ENCODE measurements at places on chromosomes 1 and 21.
A peak's percentile ranks its signal among the peaks of the same experiment; 100 is the strongest.

GRCh38 chr1:224747578-224747977, 131.5 kb downstream of the CNIH3 start:
- ATAC-seq, result peak; percentile 59

- ATAC-seq, result no peak
These were observed 633.5 kb downstream of the KIF26B start for GRCh38 chr1:245788269-245788668.

GRCh38 chr1:81044708-81045107, 756.0 kb upstream of the ADGRL2 start:
- ATAC-seq, result no peak

DNA sequence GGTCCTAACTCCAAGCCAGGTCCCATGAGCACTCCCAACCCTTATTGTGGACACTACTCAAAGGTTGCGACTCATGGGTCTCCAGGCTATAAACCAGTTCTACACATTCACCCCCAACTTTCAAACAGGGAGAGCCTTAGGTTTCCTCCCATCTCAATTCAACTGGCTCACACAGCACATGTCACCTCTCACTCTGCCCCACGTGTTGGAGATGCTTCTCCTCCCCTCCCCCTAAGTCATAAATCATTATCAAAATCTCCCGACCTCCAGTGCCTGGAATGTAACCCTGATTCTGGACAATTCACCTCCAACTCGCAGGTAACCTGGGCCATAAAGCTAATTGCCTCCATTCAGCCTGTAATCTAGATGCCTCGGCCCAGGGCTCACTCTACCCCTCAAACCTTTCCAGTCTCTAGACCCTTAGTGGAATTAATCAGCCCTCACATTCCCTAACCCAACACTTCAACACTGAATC, 595 bp downstream of the AK2 start:
- ATAC-seq, result peak; percentile 0

- ATAC-seq, result no peak
These were observed 320.0 kb downstream of the PRDM2 start for GRCh38 chr1:14020006-14020405.

DNA sequence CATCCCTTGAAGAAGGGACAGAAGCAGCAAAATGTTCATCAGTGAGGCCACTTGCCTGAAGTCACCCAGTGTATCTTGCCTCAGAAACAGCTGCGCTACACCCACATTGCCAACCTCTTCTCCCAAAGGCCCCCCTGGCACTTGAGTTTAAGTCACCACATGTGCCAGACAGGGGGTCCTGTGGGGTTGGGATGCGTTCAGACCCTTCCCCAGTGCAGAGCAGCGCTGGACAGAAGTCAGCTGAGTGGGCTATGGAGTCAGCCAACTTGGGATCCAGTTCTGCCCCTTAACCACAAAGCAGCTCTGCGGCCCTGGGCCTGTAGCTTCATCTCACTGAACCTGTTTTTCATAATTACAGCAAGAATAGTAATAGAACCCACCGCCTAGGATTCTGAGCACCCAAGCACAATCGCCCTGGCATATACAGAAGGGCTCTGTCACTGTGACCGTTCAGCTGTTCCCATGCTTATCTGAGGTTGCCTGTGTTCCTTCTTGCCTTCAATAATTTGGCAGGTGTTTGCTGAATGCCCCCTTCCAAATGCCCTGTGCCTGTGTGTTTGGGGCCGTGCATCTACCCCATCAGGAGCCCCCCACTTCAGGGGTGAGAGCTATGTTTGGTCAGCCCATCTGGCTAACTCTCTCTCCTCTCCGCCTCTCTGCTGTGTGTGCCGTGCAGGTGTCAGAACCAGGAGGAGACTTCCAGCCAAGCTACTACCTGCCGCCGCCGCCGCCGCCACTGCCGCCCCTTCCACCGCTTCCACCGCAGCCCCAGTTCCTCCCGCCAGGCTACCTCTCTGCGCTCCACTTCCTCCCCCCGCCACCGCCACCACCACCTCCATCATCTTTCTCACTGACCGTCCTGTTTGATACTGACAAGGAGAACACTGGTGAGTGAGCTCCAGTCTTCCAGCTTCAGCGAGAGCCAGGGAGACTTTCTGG, 5.0 kb downstream of the DMRTB1 start:
- no peak for ATAC-seq

- no peak for ATAC-seq
These were observed 200.5 kb downstream of the PCP4 start for GRCh38 chr21:40067751-40068150.

GRCh38 chr1:99849413-99849743, 783 bp upstream of the AGL start:
- no peak for ATAC-seq

- no peak for ATAC-seq
These were observed 43.8 kb downstream of the C1orf198 start for GRCh38 chr1:230824551-230824918.

GRCh38 chr1:60866917-60867531, 215.3 kb upstream of the NFIA start:
- ATAC-seq, result no peak

DNA sequence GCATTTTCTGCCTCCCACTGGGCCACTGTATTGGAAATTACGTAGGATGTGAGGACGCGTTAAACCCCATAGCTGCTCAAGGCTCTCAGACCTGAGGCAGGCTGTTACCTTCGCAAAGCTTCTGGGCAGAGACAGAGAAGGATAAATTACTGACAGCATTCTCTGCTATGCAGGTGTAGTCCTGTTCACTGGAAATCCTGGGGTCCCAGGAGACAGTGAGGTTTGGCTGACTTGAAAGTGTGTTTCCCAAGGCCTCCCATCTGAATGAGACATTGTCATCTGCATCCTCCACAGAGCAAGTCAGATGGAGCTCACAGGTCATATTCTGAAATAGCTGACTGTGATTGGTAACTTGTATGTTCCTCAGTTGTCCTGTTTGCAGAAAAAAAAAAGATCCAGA, 32.0 kb downstream of the SLAMF6 start:
- ATAC-seq, result no peak

GRCh38 chr1:23791516-23792047, 637 bp downstream of the LYPLA2 start:
- ATAC-seq, result peak; percentile 30

DNA sequence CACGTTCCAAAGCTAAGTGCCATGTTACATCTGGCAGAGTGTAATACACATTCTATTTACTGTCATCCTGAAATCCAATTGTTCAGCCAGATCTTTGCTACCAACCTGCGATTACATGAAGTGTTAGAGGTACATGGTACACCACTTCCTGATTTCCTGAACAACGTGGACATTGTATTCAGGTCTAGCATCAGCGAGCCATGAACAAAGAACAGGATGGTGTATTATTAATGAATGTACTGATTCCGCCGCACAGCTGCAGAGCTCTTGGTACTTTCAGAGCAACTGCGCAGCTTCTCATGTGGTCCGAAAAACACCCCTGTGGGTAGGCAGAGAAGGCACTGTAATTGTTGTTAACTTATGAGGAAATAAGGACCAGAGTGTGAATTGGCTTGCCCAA, 511.4 kb downstream of the AJAP1 start:
- no peak for ATAC-seq

DNA sequence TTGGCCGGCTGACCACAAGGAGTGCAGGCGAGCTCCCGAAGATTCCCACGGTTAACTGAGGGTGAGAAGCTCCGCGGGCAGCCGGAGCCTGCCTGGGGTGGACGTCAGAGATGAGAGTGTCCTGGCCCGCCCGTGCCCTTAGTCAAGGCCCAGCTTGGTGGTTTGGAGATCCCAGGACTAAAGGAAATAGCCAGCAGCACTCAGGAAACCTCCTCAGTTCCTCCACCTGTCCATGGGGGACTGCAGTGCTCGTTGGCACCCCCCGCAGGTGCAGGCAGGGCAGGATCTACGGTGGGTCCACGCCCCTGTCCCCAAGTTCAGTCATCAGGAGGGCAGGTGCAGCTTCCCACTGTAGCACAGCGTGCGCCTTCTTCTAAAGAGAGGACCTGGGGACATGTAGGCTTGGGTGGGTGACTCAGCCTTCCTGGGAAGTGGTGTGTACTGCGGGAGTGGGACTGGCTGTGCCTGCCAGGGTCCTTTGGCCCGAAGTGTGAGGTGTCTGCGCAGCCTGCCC, 32.5 kb downstream of the SLX9 start:
- no peak for ATAC-seq

GRCh38 chr1:35931446-35932157, 697 bp downstream of the AGO3 start:
- ATAC-seq, result peak; percentile 48

- no peak for ATAC-seq
These were observed 172.8 kb downstream of the ST6GALNAC3 start for GRCh38 chr1:76247261-76247852.

- ATAC-seq, result no peak
These were observed 3.5 kb downstream of the TGFB2 start for GRCh38 chr1:218348628-218349071.

GRCh38 chr1:67468066-67468718, 38.0 kb upstream of the SERBP1 start:
- no peak for ATAC-seq

DNA sequence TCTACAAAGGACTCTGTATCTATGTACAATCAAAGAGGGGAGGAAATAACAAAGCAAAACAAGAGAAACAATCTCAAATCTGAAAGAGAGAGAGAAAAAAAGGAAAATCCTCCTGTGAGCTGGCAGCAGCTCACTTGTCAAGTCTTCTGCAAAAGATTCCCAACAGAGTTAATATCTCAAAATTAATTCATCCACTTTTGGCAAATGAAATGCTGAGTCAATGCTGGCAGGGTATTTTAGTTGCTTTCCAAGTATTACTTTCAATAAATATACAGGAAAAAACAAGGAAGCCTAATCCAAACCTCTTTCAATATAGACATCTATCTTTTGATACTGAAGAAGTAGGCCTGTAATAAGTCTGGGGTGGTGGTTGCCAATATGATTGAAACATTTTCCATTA, 613.9 kb upstream of the NEGR1 start:
- no peak for ATAC-seq

DNA sequence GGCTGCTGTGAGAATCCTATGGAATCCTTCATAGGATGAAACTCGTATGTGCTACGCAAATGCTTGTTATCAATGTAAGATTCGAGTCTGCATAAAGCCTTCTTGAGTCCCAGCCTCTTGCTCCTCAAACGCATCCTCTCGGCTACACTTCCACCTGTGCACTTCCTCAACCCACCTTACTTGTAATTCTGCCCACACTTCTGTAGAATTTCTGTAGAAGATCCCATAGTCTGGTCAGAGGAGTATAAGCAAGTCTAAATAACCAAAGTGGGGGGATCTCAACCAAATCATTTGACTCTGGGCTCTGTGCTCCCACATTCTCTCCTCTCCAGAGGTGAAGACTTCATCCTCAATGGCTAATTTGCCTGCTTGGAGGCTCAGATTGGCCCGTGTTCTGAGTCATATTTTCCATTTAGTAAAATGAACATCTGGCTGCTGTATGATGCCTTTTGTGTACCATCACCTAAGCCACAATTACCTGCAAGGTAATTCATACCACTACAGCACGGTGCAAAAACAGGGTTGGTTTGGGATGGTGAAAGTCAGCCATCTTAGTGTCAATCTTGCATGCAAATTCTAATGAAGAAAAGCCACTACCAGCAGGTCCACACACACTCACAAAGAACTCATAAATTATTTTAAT, 63.2 kb downstream of the ITPKB start:
- peak; percentile 24 for ATAC-seq

GRCh38 chr1:36257375-36257767, 33.1 kb downstream of the THRAP3 start:
- peak; percentile 99 for ATAC-seq

GRCh38 chr1:199657449-199657848, 370.1 kb upstream of the NR5A2 start:
- no peak for ATAC-seq

DNA sequence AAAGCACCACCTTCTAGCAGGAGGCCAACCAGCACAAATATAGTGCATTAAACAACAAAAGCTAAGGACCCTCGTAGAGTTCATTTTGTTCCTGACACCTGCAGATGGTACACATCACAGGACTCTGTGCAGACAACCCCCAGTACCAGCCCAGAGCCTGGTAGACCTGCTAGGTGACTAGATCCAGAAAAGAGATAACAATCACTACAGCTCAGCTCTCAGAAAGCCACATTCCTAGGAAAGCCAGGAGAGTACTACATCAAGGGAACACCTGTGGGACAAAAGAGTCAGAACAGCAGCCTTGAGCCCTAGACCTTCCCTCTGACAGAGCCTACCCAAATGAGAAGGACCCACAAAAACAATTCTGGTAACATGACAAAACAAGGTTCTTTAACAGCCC, 344.7 kb upstream of the PTBP2 start:
- ATAC-seq, result no peak

DNA sequence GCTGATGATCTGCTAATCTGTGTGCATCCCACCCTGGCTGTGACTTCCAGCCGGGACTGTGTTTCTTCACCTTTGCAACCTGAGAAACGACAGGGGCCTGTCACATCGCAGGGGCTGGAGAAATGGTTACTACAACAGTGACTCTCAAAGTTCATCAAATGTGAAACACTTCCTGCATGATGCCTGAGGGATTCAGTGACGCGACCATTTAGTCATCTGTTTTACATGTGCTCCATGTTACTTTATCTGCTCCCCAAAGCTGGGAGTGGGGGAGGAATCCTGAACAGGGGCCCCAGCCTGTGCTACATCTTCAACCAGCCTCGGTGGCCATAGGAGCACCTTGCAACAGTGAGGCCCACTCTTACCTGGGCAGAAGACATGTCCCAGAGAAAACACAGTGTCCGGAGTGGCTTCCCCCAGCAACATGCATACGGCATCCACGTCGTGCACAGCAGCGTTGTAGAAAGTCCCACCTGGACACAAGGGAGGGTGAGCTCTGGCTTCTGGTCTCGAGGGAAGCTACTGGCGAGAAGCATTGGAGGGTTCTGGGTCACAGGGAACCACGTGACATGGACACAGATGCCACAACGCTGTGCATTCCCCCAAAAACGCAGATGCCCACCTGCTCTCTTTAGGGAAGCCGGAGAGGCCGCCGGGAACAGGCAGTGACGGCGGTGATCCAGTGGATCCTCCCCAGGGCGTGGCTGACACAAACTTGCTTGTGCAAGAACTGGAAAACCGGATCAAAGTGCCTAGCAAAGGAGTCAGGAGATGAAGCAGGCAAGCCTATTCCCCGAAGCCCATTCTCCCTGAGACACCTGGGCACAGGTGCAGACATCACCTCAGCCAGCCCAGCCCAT, 9.6 kb upstream of the CCDC27 start:
- ATAC-seq, result no peak

- no peak for ATAC-seq
These were observed 177.5 kb upstream of the DUSP10 start for GRCh38 chr1:221919341-221919740.

GRCh38 chr1:114322734-114323133, 169.1 kb upstream of the SYT6 start:
- no peak for ATAC-seq

GRCh38 chr1:186878356-186878755, 49.6 kb downstream of the PLA2G4A start:
- no peak for ATAC-seq

All from activated T-helper 17 cell treated with anti-CD3 and anti-CD28 coated beads, Interleukin-2, amount 50 U/mL, for 72 hours (primary cell).